ENCODE measurements at places on chromosomes 1 and 21.

GRCh38 chr21:27406300-27407009 lies 439.6 kb upstream of the ADAMTS5 start:
- DNase-seq, result no peak

DNA sequence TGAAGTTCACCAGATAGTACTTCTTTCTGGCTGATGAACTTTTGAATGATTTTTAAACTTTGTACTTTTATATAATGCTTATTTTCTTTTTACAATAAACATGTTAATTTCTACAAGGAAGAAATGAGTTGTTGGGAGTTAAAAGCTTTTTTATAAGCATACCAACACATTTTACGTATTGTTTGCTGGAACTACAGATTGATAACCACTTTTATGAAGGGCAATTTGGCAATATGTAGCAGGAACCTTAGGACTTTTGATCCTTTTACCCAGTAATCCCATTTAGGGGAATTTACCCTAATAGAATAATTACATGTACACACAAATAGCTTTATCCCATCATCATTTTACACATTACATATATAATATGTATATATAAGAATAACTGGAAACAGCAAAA lies 16.3 kb downstream of the PRPF38A start:
- DNase-seq, result no peak

DNA sequence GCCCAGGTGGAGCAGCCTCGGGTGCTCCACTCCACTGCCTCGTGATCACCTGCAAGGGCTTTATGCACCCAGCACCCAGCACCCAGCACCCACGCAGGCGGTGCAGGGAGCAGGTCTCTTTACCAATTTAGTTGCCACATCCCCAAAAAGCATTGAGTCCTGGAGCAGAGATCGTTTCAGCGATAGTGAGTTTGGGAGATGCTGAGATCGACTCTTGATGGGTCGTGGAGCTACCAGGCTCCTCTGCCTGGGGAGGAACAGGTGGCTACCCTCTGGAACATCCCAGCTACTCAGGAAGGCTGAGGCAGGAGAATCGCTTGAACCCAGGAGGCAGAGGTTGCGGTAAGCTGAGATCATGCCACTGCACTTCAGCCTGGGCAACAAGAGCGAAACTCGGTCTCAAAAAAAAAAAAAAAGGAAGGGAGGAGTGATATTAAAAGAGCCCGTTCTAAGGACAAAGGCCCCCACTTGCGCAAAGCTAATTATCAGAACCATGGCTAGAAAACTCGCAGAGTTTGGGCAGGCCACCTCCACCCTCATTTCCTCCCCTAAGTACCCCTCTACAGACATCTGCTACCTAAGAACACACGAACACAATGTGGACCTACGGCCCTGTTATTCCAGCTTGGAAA lies 106.5 kb upstream of the SLC45A1 start:
- no peak for DNase-seq

- no peak for DNase-seq
These were observed 9.9 kb upstream of the REN start for GRCh38 chr1:204176049-204176448.

DNA sequence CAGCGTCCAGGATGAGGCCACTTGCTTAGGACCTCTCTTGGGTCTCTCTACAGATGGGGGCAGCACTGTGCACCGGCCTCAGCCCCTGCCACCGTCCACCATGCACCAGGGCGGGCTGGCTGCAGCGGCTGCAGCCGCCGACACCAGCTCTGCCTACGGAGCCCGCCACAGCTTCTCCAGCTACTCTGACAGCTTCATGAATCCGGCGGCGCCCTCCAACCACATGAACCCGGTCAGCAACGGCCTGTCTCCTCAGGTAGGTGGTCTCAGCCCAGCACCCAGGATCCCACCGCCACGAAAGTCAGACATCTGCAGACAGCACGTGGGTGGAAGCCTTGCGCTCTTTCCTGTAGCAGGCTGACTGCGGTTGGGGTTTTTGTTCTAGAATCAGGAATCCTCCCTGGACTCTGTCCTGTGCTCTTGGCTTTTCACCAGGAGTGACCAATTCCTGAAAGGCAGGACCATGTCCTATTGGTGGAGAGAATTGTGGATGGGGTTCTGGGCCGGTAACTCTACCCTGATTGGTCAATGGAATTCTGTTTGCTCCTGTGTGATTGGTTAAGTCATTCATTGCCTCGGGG lies 72.5 kb downstream of the PAX7 start:
- DNase-seq, result no peak

DNA sequence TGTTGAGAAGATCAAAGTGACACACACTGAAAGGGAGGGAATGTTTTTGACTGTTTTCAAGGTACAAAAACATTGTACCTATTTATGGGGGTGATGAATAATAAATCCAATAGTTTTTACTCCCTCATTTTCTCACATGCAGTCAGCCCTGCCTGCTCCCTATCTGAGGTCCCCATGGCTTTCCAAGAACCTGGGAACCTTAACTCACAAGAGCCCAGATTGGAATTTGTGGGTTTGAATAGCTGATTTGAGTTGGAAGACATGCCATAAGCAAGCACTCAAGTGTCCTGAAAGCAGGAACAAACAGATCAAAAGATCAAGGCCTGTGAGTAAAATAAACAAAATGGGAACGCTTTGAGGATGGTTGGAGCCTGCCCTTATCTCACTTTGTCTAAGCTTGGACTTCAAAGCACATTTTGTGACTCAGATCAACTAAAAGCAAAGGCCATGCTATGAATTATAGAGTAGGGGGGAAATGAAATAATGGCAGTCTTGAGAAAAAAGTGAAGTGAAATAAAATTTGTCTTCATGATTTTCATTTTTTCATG lies 136.6 kb downstream of the LYPLAL1 start:
- DNase-seq, result no peak

DNA sequence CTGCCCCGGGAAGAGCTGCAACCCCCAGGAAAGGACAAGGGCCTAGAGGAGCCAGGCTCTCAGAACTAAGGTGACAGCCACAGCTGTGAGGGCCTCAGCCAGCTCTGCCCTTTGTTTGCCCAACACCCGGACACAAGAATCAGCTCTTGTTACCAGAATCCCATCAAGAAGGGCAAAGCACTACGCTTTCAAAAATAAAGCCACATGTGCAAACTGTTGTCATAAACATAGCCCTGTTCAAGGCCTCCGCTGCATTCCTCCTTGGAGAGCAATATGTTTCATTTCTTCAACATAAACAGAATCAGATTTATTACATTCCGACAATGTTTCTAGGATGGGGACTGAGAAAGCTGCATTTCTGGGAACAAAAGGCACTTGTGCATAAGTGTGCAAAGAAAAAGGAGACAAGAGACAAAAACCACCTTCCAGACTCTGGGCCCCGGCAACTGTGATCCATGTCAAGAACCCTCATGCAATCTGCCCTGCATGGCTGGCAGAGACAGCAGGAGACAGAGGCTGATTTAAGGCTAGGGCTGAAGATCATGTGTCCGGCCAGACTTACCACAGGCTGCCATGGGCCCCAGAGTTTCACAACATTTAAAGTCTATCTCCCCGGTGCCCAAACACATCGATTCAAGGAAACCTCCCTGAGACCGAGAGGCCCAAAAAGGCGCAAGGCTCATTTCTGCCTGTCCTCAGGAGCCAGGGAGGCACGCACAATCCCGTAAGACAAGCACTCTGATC lies 71.0 kb downstream of the SSBP3 start:
- no peak for DNase-seq

- DNase-seq, result no peak
These were observed 30.3 kb downstream of the NIBAN1 start for GRCh38 chr1:184943998-184944397.

DNA sequence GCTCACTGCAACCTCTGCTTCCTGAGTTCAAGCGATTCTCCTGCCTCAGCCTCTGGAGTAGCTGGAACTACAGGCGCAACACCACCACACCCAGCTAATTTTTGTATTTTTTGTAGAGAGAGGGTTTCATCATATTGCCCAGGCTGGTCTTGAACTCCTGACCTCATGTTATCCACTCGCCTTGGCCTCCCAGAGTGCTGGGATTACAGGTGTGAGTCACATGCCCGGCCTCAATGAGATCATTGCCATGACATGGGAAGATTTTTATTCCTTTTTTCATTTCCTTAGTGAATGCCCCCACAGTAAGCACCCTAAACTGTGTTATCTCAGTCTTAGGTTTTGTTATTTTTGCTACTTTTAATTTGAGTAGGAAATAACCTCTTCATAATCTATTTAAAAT lies 977.9 kb downstream of the BRINP3 start:
- DNase-seq, result no peak

DNA sequence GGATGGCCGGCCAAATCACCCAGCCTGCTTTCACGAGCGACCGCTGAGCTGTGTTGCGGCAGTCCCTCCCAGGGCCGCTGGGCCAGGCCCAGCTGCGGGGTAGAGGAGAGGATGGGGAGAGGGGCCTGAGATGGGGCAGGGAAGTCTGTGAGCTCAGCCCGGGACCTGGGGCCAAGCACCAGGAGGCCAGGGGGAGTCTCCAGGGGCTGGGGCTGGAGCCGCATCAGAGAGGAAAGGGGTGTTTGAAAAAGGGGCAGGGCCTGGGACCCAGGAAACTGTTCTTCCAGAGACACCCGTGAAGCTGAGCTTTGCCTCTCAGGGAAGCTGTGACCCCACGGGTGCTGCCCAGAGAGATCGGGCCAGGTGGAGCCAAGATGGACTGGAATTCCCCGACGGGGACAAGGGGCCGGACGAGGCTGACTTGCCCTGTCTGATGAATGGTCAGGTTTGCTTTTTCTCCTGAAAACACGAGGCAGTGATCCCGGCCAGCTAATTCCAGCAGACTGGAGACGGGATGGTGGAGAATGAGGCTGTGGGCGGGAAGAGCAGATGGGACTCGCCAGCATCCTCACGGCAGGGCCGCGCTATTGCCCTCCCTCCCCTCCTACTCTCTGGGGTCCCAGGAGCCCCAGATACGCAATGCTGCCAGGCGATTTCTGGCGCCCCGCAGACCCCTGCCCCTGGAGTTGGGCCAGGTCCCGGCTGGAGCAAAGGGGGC lies 40.3 kb upstream of the COL18A1 start:
- DNase-seq, result no peak
